Stimulated activated CD4-positive, alpha-beta T cell treated with anti-CD3 and anti-CD28 coated beads, Interleukin-1b, Interleukin-23, amount 100 ng/mL, for 24 hours (primary cell): ENCODE measurements at places on chromosomes 13 and 19.

DNA sequence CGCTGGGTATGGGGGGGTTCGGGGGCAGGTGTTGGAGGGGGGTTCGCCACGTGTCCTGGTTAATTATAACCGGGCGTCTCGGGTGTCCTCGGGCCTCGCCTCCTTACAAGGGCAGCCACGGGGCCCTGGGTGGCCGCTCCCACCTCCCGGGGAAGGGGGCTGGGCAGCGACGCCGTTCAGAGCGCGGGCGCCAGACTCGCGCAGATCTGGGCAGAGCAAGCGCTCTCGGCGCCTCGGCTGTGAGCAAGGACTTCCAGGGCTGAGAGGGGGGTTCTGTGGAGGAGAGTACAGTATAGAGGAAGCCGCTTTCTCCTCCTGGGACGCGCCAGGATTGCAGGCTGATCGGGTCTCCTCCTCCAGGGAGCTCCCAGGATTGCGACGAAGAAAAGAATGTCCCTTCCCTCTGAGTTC is 1.0 kb upstream of the CKM start:
- DNase-seq, result no peak

GRCh38 chr19:47613165-47614020 is 4.5 kb downstream of the BICRA start:
- no peak for DNase-seq

DNA sequence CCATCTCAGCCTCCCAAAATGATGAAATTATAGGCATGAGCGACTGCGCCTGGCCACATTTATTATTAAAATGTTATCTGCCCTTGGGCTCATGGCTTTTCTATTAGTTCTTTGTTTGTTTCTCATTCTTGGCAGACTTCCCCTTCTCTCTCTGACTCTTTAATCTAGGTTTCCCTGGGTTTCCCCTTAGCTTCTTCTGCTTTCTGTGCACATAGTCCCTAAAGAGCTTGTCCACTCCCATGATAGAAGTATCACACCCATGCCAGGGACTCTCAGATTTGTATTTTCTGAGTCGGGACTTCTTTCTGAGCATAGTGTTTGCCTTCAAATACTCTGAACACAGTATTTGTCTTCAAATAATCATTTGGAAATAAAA is 38.6 kb upstream of the ITM2B start:
- no peak for DNase-seq

DNA sequence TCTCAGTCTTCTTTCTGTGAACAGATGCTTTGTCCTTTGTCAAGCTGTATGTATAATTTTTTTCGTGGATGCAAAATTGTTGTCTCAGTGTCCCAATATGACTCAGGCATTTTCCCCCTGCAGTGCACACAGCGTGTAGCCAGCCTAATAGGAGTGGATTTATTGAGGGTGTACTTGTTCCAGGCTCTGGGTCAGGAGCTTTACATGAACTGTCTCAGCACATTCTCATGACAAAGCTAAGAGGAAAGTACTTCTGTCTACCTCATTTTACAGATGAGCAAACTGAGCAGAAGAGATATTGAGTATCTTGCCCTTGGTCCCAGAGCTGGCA is 50.8 kb downstream of the STK24 start:
- DNase-seq, result no peak
